GM19239 (cell line): ENCODE measurements at places on chromosomes 4 and X.

- no peak for DNase-seq
Observed at GRCh38 chr4:63589796-63590195, 819.5 kb downstream of the TECRL start.

DNA sequence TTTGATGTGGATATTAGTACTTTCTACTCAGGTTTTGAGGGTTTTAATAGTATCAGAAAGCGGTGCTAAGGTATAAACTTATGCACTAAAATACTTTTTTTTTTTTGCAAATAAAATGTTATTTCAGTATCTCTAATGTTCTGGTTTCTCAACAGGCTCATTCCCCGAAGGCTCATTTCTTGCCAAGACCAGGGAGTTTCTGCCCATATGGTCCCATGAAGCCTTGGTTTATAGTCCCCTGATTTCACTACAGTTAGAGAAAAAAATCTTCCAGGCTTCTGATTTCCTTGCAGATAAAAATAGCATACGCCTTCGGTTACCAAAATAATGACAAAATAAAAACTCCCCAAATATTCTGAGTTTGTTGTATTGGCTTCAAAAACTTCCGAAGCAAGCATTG is 814.2 kb upstream of the PABPC4L start:
- DNase-seq: no peak

GRCh38 chr4:126916626-126917140 is 716.1 kb upstream of the INTU start:
- DNase-seq: no peak

GRCh38 chr4:185079271-185079905 is 61.1 kb downstream of the HELT start:
- no peak for DNase-seq

- no peak for DNase-seq
Observed at GRCh38 chr4:86247906-86248305, 111.9 kb downstream of the MAPK10 start.

DNA sequence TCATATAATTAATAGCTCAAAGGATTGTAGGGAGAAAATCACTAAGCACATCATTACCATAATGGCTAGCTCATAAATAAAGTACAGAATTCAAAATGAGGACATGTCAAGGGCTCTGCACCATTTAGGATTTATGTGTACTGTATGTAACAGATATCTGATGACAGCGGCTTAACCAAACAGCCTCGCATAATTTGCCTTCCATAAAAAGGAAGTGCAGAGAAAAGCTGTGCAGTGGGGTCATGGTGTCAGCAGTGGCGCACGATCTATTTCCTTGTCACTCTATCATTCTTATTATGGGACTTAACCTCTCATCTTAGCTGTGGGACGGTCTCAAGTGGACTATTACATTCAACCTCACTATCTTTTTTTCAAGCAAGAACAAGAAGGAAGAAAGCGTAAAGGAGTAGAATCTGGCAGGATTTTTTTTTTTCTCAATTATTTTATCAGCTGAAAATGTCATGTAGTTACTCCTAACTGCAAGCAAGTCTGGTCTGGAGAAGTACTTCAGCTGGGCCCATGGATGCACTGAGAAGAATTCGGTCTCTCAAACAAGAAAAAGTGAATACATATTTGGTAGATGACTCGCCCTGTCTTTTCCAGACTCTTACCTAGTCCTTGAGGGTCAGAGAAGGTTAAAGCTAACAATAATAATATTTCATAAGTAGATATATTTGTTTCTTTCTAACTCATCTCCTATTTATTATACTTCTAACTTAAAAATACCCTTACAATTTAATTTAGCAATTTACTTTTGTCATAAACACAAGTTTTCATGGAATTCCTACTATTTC is 94.6 kb downstream of the COX18 start:
- no peak for DNase-seq

DNA sequence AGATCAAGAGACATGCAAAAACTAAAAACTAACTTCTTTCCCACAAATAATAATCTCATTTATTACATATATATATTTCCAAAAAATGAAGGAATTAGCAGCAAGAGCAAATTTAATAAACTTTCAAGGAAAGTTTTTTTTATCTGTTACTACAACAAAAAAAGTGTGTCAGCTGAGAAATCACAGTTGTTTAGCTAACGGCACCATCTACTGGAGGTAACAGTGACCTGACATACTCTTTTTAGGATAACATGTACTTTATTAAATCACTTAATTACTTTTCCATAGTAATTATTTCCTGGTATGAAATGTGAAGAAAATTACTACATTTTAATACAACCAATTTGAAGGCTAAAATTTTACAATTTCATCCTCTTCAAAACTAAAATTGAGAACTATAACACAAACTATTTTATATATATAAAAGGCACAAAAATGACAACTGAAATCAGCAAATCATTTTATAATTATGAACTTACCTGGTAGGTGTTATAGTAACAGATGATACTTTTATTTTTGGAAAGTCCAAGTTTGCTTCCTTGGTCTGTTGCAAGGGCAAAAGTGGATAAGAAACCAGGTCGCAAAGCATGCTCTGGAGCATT is 9.1 kb downstream of the LAMTOR3 start:
- no peak for DNase-seq

DNA sequence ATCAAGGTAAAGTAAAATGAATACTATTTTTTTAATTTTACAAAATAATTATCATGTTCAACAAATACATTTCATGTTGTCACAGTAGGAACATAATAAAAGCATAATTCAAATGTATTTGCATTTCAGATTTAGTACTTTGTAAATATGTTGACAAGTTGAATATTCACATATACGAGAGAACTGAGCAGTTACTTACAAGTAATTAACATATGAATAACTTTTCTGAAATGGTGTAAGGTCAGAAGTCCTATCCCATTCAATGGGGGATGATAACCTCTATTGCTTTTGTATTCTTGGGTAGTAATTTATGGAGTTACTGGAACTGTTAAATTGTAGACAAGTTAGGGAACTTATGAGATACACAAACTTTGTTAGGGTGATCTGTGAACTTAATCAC is 191.1 kb downstream of the COX7B2 start:
- no peak for DNase-seq

- DNase-seq: no peak
Observed at GRCh38 chr4:100190643-100191600, 654 bp upstream of the DDIT4L start.

DNA sequence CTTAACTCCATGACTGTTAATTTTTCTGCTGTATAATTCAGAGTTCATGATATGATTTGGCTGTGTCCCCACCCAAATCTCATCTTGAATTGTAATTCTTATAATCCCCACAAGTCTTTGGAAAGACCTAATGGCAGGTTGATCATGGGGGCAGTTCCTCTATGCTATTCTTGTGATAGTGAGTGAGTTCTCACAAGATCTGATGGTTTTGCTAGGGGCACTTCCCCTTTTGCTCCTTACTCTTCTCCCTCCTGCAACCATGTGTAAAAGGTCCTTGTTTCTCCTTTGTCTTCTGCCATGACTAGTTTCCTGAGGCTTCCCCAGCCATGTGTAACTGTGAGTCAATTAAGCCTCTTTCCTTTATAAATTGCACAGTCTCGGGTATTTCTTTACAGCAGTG is 1751.9 kb downstream of the ARAP2 start:
- no peak for DNase-seq

GRCh38 chrX:95071621-95072020 is 1397.6 kb downstream of the FAM133A start:
- no peak for DNase-seq

DNA sequence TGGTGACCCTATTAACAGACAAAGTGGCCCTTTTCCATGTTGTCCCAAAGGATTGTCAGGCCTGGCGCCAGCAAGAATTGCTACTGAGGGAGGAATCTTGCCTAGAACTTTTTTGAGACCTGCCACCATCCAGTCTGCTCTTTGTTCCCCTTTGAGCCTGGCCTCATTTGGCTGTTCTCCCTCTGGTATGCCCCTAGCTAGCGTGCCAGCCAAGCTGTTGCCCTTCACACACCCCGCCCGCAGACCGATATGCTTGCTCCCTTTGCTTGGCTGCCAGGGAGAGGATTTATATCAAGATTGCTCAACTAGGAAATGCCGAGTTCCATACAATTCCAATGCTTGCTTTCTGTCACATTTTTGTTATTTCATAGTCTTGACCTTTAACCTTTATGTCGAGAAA is 24.4 kb downstream of the IGSF1 start:
- DNase-seq: no peak
